Lower leg skin (tissue), 4 donors: ENCODE measurements at places on chromosomes 2 and 18.

DNA sequence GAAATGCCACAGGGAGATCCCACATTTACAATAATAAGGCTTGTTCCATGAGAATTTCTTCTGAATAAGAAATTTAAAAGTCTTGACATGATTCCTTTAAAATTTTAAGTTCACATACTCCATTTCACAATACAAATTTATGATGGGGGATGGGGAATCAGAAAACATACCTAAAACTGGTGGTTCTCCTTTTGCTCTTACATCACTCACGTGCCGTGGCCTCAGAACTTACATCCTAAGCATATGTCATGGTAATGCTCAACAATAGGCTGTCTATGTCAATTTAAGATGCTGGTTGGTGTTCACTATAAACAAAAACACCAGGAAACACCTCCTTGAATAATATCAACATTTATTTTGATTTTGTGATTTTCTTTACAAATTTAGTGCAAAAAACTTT, 12.8 kb downstream of the UPP2 start:
- DNase-seq: no peak

DNA sequence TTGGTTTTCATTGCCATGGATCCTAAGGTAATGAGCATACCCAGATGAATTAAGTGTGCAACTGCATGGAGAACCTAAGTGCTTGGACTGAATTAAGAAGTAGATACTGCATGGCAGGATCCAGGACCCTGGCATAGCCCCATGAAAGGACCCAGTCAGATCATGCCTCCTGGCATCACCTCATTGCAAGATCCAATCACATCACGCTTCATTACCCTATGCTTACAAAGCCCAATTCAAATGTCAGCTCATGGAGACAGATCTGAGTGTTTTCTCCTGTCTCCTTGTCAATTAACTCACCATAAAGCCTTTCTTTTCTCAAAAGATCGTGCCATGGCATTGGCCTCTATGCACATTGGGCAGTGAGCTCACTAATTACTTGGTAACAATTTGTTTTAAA, 519.8 kb upstream of the ZNF804A start:
- DNase-seq: no peak

- no peak for DNase-seq
These were observed 95.6 kb upstream of the PDE1A start for GRCh38 chr2:182522405-182522896.

GRCh38 chr2:54063967-54064535, 51.4 kb upstream of the ACYP2 start:
- DNase-seq: no peak

- peak; percentile 38 for DNase-seq
These were observed 143.5 kb downstream of the PKP4 start for GRCh38 chr2:158600155-158600802.

GRCh38 chr2:110115291-110116032, at the start of gene MALL:
TSS of gene MALL (minus strand) at chr2:110115822. CDS start at chr2:110115792, 30 bp downstream.
- no peak for DNase-seq

GRCh38 chr2:201152999-201153815, 29.7 kb upstream of the CASP10 start:
- no peak for DNase-seq

DNA sequence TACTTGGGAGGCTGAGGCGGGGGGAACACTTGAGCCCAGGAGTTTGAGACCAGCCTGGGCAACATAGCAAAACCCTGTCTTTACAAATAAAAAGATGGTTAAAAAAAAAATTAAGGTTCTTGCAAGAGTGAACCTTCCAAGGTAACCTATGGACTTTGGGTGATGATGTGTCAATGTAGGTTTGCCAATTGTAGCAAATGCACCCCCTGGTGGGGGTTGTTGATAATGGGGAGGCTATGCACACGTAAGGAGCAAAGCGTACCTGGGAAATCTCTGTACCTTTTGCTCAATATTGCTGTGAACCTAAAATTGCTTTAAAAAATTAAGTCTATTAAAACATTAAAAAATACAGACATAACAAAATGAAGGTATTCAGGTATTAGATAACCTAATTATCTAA, 70.4 kb downstream of the CWC22 start:
- DNase-seq: no peak

DNA sequence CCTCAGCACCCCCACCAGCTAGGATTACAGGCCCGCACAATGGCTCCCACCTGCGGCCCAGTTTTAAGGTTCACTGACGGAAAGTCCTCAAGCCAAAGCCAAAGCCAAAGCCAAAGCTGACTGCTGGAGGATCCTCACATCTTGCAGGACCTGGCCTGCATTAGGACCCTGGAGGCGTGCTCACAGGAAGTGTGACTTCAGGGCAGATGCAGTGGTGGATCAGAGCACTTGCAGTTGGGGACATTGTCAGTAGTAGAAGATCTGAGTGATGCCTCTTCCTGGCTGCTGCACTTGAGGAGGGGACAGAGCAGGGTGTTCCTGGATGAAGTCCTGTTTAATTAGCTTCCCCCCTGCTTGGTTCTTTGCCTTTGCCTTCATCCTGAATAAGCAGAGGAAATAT, 69.0 kb upstream of the ALPP start:
- DNase-seq: no peak

DNA sequence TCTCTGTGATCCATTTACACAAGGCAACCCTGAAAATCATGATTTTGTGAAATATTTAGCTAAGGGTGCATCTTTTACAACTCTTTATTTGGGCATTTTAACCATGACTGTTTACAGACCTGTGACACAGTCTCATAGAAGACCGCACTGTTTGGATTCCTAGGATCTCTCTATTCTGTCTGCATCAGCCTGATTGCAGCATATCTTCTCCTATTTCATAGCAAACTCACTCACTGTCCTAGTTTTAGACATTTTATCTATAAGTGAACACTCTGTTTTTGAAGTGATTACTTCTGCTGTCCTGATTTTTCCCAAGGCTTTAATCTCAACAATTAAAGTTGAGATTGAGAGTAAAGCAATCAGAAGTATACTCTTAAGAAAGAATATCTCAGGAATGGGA, 56.2 kb downstream of the CAVIN2 start:
- DNase-seq: no peak

DNA sequence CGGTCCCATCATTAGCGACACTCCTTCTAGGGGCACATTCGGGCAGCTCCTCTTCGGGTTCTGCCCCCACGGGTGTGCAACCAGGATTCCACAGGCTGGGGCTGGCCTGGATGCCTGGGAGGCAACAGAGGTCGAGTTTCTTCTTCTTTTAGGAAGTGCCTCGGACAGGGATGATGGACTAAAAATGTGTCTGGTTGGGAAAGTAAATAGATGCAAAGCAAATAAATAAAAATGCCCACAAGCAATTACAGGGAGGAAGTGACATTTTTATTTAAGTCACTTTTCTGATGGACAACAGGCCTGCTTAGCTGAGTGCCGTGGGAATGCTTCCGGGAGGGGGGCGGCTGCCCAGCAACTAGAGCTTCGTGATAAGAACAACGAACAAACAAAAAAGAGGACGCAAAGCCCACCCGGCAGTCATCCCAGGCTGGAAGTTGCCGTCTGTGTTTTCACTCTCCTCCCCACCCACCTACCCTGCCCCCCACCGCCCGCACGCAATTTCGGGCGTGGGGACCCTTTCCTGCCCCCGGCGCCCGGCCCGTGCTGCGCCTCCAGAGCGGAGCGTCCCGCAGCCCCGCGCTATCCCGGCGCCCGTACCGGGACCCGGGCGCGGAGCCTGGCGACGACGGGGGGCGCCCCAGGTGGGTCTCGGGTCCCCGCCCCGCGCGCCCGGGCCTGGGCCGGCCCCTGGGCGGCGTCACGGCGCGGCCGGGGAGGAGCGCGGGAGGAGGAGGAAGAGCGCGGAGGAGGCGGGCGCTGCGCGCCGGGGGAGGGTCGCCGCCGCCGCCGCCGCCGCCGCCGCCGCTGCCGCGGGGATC, 412 bp upstream of the NCK2 start:
- DNase-seq: no peak

GRCh38 chr2:122239440-122239839, 484.0 kb downstream of the TSN start:
- DNase-seq: no peak

DNA sequence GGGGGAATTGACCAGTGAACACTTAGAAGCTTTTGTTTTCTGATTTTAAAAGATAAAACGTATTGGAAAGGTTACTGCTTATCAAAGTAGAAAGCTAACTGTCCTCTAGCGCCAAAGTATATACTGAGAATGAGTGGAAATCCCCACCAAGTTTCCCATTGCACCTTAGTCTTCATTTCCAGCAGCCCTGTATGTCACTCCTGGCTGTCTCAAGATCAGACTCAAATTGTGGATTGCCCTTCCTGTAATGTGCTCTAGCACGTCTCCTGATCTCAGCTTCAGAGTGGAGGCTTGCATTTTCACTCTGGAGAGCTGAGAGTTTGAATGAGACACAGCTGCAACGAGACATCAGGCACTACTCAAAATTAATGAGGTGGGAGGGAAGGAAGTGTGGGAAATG, 26.6 kb downstream of the MFF start:
- DNase-seq: no peak

DNA sequence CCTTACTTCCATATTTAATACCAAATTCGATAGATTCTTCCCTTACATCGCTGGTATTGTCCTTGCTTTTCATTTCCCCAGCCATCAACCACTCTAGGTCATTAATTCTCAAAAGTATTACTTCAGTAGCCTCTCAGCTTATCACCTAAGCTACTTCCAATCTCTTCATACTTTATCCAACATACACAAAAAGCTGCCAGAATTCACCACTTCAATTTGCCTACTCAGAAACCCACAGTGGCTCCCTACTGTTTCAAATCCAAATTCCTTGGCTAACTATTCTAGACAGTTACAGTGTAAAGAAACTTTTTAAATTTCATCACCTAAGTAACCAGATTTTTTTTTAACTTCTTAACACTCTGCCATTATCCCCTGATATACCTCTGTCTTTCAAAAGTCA, 4.7 kb downstream of the SLC25A12 start:
- DNase-seq: no peak

DNA sequence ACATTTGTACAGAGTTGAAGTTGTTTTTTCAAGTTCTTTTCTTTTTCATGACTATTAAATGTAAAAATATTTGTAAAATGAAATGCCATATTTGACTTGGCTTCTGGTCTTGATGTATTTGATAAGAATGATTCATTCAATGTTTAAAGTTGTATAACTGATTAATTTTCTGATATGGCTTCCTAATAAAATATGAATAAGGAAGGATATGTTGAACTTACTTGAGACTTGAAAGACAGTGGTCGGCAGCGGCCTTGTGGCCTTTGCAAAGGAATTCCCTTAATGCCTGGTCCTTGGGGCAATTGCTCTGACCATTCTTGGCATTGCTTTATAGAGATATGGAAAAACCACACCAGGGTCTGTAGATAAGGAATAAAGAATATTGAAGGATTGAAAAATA, 25.9 kb upstream of the TMEM87B start:
- no peak for DNase-seq

DNA sequence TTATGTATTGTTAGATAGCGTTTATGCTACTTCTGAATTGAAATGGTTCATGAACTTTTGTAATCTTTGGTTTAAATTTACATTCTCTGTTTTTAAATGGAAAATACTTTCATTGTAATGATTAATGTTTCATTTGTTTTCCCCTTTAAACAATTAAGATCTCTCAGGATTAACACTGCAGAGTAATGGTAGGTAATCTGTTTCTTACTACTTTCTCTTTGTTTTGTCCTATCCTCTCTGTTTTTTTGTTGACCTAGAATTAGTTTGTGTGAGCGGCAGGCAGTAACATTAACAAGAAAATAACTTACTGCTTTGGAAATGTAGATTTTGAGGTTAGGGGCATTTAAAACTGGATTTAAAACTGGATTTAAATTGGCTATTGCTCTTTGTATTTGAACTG, 19.1 kb downstream of the SMAD4 start:
- DNase-seq: no peak

- no peak for DNase-seq
These were observed 27.6 kb downstream of the RNU4ATAC start for GRCh38 chr2:121558329-121558728.
